Right hindlimb (tissue), 1 donor: ENCODE measurements at places on chromosomes 2 and 18.
A peak's percentile ranks its signal among the peaks of the same experiment; 100 is the strongest.

DNA sequence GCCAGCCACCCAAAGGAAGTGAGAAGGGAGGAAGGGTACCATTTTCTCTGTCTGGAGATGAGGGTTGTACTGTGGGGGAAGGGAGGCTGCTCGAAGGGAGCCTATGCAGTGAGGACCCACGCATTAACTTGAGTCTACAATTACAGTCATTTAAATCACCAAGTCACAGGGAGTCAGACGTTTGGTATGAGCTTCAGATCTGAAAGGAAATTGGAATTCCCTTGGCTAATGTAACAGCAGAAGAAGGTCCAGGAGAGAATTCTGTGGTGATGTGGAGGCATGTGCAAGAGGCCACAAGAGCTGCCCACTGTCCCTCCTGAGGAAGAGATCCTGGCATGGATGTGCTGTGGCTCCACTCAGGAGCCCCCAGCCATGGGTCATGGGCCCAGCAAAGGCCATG is 22.5 kb downstream of the DAPL1 start:
- no peak for DNase-seq

DNA sequence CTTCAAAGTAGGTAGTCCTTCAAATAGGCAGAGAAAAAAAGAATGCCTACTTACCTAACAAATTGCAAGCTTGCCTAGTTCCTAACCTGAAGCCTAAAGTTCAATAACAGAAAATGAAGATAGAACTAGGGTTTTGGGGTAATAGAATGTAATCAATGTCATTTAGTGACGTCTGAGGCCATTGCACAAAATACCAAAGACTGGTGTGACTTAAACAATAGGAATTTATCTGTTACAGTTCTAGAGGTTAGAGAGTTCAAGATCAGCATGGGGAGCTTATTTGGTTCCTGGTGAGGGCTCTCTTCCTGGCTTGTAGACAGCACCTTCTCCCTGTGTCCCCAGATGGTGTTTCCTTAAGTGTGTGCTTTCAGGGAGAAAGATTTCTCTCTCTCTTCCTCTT is 4.7 kb upstream of the NPC1 start:
- DNase-seq = no peak

DNA sequence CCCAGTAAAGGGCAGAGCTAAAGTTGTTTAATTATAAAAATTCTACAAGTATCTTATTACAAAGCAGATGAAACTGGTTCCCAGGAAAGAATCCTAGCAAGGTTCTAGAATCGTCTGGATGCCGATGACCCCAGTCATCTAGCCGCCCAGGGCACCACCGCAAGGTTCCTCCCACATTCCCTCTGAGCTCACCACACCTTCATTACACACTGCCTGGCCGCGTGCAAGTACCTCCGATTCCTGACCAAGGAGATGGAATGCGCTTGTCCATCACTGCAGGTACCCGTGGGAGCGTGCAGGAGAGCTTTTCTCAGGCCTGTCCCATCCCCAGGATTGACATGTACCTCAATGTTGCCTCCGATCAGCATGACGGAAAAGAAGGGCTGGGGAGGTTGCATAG is 158.5 kb downstream of the LAMA1 start:
- DNase-seq = no peak

DNA sequence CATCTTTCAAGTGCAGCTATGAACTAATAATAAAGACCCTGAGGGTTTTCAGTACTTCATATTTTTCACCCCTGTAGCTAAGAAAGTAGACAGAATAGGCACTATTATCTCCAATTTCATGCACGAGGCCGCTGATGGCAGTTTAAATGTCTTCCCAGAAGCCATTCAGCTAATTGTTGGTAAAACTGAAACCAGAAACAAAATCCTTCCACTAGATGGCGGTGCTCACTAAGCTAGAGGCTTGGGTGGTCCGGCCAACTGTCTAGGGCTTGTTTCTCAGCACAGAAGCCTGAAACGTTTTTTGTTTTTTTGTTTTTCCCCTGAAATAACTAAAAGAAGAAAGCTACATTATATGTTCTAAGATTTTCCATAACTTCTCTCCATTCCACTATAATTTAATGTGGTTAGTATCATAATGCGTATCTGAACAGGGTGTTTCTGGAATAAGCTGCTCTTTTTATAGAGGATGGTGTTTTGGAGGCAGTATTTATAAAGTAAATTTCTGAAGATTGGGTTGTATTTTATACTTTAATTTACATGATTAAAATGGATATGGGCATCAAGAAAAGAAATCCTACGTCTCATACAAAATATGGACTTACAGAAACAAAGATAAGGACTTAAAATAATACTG is 159.4 kb downstream of the PIK3C3 start:
- peak; percentile 73 for DNase-seq

- no peak for DNase-seq
These were observed 15.9 kb downstream of the SMAD7 start for GRCh38 chr18:48934723-48935432.

DNA sequence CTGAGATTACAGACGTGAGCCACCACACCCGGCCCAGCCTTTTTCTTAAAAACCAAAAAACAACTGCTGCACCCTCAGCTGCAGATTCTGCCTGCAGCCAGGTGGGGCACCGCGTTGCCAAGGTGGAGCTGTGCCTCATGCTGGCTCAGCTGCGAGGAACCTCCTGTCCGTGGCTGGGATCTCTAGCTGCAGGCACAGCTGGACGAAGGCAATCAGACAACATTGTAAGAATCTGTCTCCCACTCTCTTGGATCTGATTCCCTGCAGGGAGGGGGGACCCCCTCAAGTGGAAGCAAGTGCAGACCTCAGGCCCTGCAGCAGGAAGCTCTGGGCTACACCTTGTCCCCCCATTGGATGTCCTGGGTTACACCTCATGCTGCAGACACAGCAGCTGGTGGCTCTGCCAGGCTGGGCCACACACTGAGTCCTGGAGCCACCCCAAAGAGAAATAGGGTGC is 24.1 kb downstream of the CIDEA start:
- DNase-seq = no peak

- DNase-seq = no peak
These were observed 625.3 kb upstream of the LRRTM4 start for GRCh38 chr2:78147466-78147865.

DNA sequence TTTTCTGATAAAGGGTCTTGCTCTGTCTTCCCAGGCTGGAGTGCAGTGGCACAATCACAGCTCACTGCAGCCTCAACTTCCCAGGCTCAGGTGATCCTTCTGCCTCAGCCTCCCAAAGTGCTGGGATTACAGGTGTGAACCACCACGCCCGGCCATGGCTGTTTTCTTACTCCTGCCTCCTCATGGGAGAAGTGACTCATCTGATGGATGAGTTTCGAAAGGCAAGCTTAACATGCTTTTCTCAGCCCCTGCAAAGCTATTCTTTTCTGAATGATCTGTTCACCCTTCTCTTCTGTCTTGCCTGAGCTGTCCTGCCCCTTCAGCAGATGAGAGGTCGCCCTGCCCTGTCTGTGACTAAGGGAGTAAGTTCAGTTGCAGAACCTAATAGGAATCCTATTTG is 929 bp upstream of the CREG2 start:
- no peak for DNase-seq

DNA sequence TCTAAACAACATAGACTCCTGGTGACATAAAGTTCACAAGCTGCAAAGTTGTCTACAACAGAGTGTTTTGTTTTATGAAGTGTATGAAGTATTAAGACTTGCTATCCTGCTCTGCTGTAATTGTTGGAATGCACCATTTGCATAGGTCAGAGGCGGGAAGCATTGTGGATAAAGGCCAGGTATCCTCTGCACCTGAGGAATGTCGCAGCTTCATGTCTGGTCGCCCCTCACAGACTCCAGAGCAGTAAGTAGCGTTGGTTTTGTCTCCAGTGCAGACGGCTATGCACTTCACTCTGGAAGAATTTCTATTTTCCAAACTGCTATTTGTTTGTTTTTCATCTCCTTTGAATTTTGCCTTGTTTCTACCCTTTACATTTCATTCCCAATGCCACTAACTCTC is 63.1 kb downstream of the UNC80 start:
- no peak for DNase-seq

- DNase-seq = no peak
These were observed 90.2 kb downstream of the MCFD2 start for GRCh38 chr2:46825231-46825938.

DNA sequence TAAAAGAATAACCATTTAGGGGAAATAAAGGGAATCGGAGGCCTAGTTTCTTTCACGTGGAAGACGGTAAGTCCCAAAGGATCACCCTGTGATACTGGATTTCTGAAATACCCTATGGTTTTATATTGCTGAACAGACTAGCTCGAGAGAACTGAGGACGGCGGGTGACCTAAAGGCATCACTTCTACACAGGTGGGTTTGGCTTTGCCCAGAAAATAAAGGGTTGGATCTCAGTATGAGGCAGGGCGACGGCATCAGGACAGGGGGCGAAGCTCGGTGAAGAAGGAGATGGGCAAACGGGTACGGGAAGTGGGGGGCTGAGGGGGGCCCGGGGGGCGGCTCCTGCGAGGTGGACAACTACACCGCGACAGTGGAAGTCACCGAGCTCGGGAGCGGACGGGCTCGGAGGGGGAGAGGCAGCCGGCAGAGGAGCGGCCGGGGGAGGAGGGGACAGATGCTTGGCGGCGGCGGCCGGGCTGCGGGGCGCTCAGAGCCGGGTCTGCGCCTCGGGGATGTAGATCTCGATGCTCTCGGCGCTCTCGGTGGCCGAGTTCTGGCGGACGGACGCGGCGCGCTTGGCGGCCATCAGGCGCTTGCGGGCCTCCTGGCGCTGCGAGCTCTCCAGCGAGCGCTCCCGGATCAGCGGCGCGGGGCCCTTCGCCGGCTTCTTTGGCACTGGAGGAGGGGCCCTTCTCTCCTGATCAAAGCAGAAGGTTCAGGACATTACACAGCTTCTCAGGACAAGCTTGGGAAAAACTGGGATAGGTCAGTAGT is 48.9 kb downstream of the TGIF1 start:
- peak; percentile 65 for DNase-seq

GRCh38 chr18:79523736-79524180 is 128.0 kb downstream of the NFATC1 start:
- peak; percentile 23 for DNase-seq

DNA sequence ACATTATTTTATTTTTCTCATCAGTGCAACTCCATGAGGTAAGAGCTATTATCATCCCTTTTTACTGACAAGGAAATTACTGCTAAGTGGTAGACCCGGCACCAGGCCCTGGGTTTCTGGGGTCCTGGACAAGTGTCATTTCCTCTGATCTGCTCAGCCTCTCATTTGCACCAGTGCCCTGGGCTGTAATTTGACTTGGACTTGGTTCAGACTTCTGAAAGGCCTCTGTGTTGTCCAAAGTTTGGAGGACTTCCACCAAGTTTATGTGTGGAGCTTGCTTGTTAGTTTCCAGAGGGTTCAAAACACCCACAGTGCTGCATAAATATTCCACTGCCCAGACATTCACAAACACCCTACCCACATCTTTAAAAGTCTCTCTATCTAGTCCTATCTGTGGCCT is 44.0 kb upstream of the PPP1CB start:
- peak; percentile 38 for DNase-seq

DNA sequence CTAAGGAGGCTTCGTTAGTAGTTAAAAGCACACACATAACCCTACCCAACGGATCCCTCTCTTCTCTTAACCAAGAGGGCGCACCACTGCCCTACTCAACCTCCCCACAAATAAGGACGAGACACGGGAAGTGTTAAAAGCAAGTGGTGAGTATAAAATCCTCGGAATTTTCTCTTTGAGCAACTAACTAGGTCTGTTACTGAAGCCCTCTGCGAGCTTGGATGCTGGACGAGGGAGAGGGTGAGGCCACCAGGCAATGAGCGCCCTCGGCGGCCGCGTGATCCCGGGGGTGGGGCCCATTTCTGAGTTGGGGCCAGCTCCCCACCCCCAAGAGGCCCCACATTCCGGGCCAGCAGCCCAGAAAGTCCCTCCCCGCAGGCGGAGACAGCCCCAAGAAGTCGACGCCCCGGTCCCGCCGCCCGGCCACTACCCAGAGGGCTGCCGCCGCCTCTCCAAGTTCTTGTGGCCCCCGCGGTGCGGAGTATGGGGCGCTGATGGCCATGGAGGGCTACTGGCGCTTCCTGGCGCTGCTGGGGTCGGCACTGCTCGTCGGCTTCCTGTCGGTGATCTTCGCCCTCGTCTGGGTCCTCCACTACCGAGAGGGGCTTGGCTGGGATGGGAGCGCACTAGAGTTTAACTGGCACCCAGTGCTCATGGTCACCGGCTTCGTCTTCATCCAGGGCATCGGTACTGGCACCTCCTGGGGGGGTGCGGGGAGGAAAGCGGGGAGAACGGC is at the start of gene CYBRD1:
CYBRD1 (plus strand) TSS at position 423 of the 736 bp plus-strand sequence; CDS start at position 495, 72 bp downstream.
- DNase-seq = peak; percentile 92

GRCh38 chr2:119252186-119253113 is 28.8 kb downstream of the STEAP3 start:
- no peak for DNase-seq

DNA sequence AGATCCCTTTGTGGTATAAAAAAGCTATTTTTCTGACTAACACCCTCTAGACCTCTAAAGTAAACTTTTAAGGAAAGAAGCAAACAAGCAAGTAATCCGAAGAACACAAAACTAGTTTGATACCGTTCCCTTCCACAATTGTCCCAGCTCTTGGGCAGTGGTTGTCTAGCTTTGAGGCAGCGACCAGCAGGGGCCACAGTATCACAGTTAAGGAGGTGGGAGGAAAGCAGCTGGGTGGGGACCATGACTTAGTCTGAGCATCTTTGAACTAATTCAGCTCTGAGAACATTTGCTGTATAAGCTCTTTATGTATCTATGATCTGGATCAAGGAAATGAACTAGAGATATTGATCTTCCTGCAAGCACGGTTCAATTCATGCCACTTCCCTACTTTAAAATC is 51.0 kb downstream of the SF3B1 start:
- DNase-seq = no peak
